Effector CD8-positive, alpha-beta T cell (primary cell): ENCODE measurements at places on chromosomes 2 and 18.

DNA sequence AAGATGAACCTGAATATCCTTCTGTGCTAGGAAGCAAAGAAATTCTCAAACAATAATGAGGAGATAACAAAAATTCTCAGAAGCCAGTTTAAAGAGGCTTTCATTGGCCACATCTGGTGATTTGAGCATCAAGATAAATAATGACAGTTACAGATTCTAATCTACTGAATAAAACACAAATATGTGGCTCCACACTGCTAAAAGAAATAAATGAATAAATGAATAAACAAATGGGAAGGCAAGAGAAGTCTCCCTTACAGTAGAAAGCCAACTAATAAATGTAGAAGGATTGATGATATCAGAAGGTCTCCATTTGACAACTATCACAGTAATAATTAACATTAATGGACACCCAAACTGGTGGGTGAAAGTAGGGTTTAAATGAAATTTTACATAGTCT lies 54.6 kb upstream of the ADAM23 start:
- DNase-seq, result no peak

- DNase-seq, result no peak
These were observed 476.7 kb upstream of the RAB6C start for GRCh38 chr2:129502781-129503180.

DNA sequence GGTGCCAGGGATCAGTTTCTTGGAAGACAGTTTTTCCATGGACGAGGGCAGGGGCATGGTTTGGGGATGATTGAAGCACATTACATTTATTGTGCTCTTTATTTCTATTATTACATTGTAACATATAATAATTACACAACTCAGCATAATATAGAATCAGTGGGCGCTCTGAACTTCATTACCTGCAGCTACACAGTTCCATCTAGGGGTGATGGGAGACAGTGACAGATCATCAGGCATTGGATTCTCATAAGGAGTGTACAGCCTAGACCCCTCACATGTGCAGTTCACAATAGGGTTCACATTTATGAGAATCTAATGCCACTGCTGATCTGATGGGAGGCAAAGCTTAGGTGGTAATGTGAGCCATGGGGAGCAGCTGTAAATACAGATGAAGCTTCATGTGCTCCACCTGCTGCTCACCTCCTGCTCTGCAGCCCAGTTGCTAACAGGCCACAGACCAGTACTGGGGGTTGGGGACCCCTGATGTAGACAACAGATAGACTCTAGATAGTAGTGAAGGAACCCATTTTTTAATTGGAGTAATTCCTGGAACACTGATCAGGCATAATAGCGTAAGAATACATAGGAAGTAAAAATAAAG lies 41.5 kb upstream of the MC4R start:
- DNase-seq, result no peak

DNA sequence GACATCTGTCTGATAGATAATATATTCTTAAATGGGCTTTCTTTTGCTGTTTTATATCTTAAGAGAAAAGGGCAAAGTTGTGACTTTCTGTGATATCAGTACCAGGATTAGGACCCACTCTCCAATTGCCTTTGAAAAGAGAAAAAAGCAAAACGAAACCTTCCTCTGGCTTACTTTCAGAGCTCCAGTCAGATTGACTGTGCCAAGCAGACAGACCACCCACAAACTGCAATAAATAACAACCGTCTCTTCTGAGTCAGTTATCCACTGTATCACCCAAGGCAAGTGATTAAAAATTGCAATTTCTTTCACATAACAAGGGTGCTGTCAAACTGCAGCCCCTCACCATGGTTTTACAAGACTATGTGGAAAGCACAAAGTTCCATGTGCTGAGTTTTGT lies 230.5 kb upstream of the SETBP1 start:
- no peak for DNase-seq

DNA sequence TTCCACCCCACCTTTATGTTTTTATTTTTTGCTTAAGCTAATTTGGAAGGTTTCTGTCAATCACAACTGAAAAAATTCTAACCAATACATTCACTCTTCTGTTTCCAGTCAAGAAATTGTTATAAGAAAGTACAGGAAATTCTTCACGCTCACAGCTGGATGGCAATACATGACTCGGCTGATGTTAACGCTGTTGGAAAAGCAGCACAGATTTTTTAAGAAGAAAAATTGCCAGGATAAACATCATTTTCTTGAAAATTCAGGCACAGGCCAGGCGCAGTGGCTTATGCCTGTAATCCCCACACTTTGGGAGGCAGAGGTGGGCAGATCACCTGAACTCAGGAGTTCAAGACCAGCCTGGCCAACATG lies 46.1 kb downstream of the STPG4 start:
- no peak for DNase-seq

DNA sequence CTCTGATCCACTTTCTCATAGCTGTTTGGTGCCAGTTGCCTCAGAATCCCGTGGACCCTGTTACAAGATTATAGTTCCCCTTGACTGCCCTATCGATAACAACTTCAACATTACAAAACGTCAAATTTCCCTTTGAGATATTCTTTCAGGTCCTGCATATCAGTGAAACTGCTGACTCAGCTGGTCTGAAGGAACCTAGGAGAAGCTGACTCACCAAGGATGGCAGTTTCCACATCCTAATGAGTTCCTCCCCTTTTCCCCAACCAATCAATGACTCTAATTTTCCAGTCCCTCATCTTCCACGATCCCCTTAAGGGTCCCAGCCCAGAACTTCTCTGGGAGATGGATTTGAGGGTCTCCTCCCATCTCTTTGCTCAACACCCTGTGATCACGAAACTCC lies 27.6 kb upstream of the GNAL start:
- DNase-seq, result no peak

DNA sequence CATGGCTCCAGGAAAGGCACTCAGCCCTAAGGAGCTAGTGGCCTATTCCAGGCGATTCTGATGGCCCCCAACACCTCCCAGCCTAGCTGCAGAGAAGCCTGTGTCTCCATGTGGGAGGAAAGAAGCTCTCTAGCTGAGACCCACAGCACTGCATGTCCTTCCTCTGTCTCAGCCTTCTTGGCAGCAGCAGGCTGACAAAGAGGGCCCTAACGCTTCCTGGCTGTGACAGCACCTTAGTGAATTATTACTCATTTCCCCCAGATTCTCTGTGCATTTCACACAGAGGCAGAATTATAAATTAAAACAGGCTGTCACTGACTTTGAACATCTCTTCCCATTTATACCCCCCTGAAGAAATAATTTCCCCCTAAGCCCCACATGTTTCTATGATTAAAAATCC lies 206.8 kb downstream of the CLIP4 start:
- DNase-seq, result no peak

DNA sequence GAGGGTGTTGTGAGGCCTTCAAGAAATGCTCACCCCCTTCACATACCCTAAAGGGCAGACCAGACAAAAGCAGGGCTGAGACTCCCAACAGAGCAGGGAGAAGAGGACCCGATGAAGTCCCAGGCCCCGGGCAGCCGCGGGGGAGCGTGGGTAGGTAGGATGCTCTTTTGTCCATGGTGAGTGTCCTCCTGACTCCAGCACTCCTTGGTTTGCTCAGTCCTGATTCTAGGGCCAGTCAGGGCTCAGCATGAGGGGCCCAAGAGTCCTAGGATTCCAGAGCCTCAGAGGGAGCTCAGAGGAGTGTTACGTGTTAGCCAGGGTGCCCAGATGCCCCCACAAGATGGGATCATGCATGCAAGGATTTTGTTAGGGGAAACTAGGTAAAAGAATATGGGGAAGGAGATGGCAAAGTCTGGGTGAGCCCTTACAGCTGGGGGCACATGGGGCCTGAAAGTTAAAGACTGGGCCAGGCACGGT lies 64.8 kb downstream of the SMAD7 start:
- DNase-seq, result no peak

- DNase-seq, result no peak
These were observed 135.4 kb downstream of the BCL2 start for GRCh38 chr18:63183952-63184770.

DNA sequence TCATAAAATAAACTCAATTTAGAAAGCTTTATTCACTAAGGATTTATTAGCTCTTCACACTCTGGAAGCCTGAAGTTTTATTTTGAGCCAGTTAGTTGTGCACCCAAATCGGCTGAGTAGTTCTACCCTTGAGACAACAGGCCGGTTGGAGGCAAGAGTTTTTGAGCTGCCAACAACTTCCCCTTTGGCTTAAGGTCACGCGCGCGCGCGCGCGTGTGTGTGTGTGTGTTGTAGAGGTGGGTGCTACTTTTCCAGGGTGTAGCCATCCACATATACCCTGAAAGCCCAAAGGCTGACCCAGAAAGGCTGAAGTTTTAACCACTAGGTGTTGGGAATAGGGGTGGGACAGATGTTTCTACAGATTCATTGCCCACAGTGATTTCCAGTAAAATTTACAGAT lies 150.2 kb upstream of the LHCGR start:
- no peak for DNase-seq

- DNase-seq, result no peak
These were observed 182.5 kb upstream of the HS6ST1 start for GRCh38 chr2:128501006-128501690.

GRCh38 chr18:28504066-28504465 lies 327.1 kb upstream of the CDH2 start:
- no peak for DNase-seq

DNA sequence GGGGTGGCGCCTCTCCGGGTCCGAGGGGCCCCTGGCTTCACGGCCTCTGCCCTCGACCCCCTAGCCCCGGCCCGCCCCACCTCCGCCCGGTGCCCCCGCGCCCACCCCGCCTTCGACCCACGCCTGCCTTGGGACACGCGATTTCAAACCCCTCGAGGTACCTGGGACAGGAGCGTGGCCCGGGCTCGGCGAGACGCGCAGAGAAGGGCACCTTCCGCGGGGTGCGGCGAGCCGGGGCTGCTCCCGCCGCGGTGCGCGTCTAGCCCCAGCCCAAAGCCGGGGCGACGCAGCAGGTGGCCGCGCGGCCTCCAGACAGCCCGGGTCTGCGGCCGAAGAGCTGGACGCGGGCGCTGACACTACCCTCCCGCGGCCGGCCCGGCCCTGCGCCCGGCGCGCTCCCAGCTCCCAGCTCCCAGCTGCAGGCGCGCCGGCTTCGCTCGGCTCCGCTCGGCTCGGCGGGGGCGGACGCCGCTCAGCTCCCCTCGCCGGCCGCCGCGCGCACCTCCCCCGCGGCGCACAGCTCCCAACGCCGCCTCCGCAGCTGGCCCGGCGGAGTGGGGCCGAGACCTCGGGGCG lies at the start of gene CRACDL:
Gene CRACDL (minus strand): TSS at position 449 of the 576 bp plus-strand sequence. CDS start 89,425 bp downstream, outside the sequence.
- no peak for DNase-seq

DNA sequence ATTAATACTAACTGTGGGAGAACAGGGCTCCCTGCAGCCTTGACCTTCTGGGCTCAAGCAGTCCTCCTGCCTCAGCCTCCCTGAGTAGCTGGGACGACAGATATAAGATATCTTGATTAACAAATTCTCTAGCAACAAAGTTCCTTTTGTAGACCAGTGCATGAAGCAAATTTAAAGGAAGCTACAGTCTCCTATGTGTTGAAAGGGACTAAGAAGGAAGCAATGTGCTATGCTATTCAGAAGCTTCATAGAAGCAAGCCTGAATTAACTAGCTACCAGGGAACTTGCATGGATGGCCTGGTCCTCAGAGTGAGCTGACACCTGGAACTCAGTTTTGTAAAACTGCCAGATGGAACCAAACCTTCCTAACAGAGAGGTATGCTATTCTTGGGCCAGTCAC lies 33.2 kb downstream of the RAPH1 start:
- DNase-seq, result no peak

- no peak for DNase-seq
These were observed 42.6 kb downstream of the LPIN2 start for GRCh38 chr18:2970344-2970743.

- DNase-seq, result no peak
These were observed 13.5 kb upstream of the CSRNP3 start for GRCh38 chr2:165456027-165456426.

- DNase-seq, result no peak
These were observed 73.3 kb downstream of the LONRF2 start for GRCh38 chr2:100248971-100249370.

GRCh38 chr2:237883951-237884446 lies 24.6 kb downstream of the RAMP1 start:
- no peak for DNase-seq

DNA sequence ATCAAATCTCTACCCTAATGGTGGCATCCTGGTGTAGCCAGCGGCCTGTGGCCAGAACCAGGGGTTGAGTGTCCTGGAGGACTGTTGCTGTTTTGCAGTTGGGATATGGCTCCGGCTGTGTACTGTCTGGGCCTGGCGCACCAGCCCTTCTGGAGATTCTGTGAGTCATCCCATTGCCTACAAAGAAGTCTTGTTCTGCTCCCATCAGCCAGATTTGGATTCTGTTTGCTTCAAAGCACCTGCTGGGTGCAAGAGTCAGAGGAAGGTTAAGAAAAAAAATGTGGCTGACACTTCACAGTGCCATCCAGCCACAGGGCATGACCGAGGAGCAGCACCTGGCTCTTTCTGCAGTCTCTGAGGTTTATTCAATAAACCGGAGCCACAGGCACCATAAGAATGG lies 41.0 kb upstream of the ASAP2 start:
- DNase-seq, result no peak

GRCh38 chr2:225052703-225053102 lies 10.4 kb upstream of the DOCK10 start:
- no peak for DNase-seq

GRCh38 chr2:46116150-46116549 lies 181.1 kb upstream of the EPAS1 start:
- DNase-seq, result no peak

DNA sequence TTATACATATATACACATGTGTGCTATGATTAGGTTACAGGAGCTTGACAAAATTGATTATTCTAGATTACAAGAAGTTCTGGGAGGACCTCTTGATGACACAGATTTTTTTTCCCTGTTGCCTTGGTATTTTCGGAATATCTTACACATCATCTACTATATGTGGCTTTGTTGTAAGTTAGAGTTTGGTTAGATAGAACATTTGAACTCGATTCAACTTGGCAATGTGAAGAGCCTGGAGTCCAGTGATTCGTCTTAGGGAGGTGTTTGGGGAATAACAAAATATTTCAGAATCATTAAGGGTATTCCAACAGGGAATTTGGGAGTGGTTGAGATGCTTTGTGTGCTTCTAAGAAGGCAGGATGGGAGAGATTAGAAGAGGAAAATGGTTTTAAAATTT lies 39.3 kb upstream of the EFEMP1 start:
- no peak for DNase-seq

DNA sequence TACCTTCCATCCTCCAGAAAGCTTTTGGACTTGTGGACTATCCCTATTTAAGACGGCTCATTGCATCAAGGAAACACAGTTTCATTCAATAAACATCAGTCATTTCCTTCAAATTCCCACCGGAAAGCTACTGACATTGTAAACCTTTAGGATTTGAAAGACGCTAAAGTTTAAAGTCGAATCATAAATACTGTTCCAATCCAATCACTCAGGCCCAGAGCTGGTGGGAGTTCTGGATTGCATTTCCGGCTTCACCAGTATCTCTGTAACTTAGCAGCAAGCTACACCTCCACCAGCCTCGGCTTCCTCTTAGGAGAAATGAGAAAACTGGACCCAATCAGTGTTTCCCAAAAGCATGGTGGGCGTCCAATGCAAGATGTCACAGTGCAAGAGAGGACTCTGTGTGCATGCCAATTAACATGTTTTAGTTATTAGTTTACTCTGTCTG lies 1.6 kb downstream of the WDFY1 start:
- DNase-seq, result no peak
